NCI-H1436 (cell line): ENCODE measurements at places on chromosomes 4 and X.

DNA sequence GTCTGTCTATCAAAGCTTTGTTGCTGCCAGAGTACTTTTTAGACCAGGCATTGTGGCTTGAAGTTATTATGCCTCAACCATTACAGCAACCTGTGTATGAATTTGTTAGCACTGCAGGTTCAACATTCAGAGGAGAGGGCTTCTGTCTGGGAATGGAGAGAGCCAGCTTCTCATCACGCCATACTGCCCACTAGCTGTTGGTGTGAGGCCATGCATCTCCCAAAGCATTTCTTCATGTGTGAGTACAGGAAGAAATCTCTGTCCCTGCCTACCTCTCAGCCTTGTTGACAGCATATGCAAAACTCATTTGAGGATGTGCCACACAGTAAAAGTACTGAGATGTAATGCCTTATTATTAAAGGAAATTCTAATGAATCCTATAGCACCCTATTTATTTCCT is 76.9 kb upstream of the PPARGC1A start:
- DNase-seq = peak; percentile 35

DNA sequence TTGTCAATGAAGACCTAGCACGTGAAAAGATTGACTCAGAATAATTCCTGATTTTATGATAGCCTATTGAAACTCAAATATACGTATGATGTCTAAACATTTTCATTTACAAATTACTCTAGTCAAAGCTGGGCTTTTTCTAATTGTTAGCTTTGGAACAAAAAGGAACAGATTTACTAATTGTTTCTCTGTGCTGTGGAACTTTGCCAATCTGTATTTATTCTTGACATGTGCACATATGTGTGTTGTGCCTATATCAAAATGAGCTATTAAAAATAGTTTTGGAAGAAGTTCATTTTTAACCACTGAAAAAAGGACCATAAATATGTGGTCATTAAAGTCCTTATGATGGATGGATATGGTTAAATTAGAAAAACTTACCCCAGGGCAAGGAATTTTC is 85.4 kb upstream of the PACRGL start:
- DNase-seq = no peak

GRCh38 chr4:94978904-94979303 is 221.1 kb downstream of the BMPR1B start:
- DNase-seq = no peak

GRCh38 chr4:85792376-85793232 is 317.7 kb downstream of the ARHGAP24 start:
- DNase-seq = no peak

DNA sequence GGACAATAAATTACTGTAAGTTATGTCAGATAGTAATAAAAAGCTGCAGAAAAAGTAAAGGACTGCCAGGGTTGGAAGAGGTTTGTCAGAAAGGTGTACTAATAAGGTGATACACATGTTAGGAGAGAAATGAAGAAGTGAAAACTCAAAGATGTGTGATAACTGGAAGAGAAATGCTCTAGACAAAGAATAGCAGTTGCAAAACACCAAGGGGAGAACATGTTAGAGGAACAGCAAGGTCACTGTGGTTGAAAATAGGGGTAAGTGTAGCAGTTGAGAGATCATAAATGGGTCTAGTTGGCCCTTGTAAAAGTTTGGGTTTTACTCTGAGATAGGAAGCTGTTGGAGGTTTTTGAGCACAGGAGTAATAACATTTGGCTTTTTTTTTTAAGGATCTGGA is 46.9 kb downstream of the HSPA4L start:
- no peak for DNase-seq

- no peak for DNase-seq
These were observed 292.7 kb downstream of the GPAT3 start for GRCh38 chr4:83828601-83829000.

DNA sequence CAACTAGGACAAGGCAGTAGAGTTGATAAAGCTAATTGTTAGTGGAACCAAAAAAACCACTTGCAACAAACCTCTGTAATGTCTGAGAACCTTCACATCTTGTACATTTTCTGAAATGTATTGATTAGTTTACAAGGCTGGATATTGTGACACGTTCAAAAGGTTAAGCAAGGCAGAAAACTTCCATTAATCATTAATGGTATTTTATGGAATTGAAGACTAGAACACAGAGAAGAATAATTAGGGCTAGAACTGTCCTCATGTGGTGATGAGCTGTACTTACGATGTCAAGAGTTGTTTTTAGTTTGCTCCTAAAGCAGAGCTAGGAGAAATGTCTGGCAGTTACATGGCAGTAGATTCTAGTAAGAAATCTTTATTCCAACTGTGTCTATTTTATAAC is 12.3 kb downstream of the GC start:
- DNase-seq = no peak

- DNase-seq = no peak
These were observed 7.2 kb downstream of the ZFP42 start for GRCh38 chr4:188002751-188003150.

DNA sequence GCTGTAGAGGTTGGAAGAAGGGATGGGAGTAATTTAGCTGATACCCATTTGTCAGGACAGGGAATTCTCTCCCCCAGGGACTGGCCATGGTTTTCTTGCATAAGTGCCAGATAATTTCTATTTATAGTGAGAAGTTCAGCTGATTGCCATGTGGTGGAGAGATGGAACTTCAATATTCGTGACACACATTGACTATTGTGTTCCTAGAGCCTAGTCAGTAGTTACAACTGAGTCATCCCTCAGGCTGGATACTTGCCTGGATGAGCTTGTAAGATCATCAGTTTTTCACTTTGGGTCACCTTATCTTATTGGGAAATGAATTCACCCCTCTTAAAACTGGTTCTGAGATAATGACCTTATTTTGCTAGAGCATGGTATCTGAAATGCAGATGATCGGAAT is 32.2 kb downstream of the CFAP299 start:
- DNase-seq = no peak

- DNase-seq = no peak
These were observed 679 bp upstream of the MSL3 start for GRCh38 chrX:11757397-11757718.

DNA sequence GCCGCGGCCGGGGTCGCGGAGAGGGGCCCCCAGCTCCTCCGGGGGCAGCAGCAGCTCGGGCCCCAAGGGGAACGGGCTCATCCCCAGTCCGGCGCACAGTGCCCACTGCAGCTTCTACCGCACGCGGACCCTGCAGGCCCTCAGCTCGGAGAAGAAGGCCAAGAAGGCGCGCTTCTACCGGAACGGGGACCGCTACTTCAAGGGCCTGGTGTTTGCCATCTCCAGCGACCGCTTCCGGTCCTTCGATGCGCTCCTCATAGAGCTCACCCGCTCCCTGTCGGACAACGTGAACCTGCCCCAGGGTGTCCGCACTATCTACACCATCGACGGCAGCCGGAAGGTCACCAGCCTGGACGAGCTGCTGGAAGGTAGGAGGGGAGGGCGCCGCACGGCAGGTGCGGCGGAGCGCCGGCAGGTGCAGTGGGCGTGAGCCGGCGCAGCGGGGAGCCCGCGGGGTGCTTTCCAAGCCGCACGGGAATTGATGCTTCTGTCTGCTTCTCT is 886 bp downstream of the DCLK2 start:
- peak; percentile 18 for DNase-seq

- no peak for DNase-seq
These were observed 135.8 kb upstream of the NOCT start for GRCh38 chr4:138879757-138880156.

DNA sequence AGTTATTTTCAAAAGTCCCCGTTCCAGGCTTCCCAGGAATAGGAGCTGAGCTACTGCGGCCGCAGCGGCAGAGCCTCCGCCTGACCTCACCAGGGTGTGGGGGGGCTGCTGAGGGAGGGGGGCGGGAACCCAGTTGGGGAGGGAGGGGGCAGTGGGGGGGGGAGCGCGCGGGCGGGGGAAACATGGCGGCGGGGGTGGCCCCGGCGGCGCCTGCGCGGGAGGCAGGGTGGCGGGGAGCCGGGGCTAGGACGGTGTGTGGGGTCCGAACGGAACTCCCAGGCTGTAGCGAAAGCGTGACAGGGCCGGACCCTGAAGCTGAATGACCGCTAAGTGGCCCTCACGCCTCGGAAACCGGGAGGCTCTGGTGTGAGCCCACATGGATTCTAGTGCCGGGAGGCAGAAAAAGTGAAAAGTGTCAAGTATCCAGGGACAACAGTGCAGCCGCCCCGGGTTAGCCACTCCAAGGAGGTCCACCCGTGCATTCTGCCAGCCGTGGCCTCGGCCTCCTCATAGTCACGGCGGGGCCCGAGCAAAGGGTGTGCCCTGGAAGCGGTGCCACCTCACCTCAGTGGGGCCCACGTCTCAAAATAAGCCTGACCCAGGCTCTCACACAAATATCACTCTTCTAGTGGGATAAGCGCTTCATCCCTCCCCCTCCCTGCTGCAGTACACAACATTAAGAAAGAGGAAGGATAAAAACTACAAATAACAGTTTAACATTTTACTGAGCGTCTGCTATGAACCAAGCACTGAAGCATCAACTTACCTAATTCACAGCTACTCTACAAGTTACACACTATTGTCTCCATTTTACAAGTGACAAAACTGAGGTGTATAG is at the start of gene KLHL13:
Gene KLHL13, minus strand, starts transcription at position 98 of the 838 bp plus-strand sequence. CDS start 88,337 bp downstream, outside the sequence.
- DNase-seq = peak; percentile 62

GRCh38 chr4:158827543-158827981 is 58.7 kb downstream of the FNIP2 start:
- DNase-seq = no peak

DNA sequence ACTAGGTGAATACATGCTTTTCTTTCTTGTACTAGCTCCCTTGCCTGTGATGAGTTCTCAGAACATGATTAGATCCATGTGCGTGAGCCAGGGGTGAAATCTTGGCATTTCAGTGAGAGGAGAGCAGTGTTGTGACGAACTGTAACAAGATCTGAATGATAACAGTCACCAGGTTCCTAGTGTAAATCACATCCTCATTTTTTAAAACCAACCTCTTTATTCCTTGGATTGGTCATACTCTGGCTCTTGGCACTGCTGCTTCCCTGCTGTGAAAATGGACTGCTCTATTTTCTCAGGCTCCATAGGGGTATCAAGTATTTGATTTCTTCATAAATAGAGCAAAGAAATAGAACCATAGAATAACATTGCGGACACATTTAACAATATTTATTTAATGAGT is 206.3 kb downstream of the SLC4A4 start:
- DNase-seq = no peak

GRCh38 chrX:139202742-139203420 is 327.7 kb upstream of the F9 start:
- DNase-seq = no peak

DNA sequence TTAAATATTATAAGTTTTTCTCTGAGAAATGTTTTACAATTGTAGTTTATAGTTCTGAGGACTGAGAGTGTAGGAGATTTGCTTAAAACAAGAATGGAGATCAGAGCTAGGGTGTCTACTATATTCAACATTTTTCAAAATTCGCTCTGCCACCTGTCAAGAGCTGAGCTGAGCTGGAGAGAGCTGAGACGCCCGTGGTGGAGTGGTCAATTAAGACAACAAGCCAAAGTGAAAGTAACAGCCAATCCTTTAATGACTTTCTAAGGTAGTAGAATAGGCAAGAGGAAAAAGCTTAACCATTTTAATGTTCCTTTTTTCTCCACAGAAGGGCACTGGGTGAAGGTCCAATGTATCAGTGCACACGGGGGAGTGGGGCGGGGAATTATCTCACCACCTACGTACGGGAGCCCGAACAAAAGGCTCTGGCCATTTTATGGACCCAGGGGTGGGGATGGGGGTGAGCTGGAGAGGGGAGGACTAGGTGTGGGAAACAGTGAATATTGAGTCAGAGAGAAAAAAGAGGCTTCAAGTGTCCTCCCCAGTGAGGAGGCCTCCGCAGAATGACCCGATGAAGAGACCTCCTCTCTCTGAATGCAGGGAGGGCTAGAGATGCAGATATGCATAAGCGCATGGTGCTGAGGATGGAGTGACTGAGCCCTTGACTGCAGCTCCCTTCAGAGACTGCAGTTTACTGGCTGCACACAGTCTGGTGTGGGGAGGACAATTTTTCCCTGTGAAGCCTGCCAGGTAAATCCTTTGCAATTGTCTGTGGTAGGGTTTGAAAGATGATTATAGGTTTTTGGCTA is 60.8 kb downstream of the SPCS3 start:
- no peak for DNase-seq

DNA sequence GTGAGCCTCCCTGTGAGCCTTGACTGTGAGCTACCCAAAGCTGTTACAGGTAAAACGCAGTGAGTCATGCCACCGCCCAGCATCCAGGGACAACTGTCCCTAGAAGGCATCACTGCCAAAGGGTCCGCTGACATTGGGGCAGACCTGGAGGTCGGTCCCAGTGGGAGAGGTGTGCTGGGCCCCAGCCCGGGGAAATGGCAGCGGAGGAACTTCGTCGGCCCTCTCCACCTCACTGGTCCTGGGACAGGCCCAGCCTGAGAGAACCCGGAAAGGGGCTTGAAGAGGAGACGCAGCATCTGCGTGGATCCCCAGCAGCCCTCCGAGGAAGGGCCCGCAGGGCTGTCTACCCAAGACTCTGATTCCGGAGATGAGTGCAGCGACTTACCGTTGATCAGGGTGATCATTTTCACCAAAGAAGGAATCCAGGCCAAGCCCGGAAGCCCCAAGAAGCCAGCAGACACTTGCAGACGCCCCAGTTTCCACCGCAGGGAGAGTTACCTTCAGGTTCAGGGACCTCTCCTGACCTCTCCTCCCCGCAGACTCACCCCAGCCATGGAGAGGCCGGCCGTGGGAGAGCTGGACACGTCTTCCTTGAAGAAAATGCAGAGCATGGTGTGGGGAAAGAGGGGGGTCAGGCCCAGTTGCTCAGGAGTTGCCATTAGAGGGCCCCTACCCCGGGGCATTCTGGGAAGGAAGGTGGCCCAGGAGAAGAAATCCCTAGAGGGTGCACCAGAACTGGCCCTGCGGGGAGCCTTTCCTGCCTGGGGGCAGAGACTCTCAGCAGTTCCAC is 51.2 kb downstream of the CXorf49B start:
- no peak for DNase-seq

GRCh38 chrX:136256026-136256425 is 4.8 kb upstream of the MAP7D3 start:
- DNase-seq = no peak

DNA sequence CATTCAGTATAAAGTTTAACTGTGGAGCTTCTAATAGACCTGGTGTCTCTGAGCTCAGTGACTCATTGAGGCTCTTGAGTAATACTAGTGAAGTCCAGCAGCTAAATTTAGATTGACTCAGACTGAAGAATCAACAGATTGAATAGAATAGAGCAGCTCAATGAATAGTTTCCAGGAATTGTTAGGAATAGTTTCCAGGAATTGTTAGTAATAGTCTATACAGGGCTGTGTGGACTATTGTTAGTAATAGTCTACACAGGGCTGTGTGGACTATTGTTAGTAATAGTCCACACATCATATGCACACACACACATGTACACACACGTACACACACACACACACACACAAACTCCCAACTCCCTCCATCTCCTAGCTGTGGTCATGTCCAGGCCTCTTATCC is 3.0 kb downstream of the GIMD1 start:
- DNase-seq = no peak

- DNase-seq = no peak
These were observed 108.8 kb upstream of the STIM2 start for GRCh38 chr4:26751838-26752237.

- DNase-seq = no peak
These were observed 47.2 kb downstream of the GRK4 start for GRCh38 chr4:3010577-3010976.
